ENCODE measurements at places on chromosomes 7 and 10.

GRCh38 chr10:112832361-112832878, 117.6 kb upstream of the TCF7L2 start:
- peak; percentile 16 for DNase-seq

- DNase-seq: no peak
Measured at GRCh38 chr10:122022276-122022675, 33.3 kb downstream of the TACC2 start.

DNA sequence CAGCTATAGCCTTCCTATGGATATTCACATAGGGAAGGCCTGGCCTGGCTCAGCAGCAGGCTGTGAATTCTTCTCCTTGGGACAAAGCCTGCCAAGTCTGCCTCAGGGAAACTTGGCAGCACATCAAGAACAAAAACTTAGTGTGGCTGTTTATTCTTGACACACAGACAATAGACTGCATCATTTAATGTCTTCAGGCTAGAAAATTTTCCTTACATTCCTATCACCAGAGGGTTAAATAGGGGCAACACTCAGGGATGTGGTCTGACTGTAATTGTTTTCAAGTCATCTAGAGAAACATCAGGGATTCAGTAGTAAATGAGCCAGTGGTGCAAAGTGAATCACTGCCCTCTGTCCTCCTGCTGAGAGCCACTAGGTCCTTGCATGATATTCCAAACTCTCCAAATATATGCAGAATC, 137.3 kb downstream of the SEMA3C start:
- DNase-seq: peak; percentile 90

DNA sequence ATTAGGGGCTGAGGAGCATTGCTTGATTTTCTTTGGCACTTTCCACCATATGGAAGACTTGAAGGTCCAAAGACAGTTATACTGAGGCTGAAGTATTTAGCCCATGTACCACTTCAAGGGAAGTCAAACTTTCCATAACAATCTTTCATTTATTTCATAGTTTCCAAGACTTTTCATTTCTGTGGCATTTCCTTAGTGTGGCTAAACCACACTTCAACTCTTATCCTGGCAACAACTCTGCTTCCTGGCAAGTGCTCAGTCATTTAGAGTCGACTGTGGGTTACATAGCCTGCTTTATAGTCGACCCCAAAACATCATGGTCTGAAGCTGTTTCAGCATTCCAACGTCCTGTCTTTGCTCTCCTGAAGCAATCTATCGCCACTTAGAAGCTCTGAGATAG, 343.0 kb upstream of the SEMA3D start:
- peak; percentile 96 for DNase-seq

All from fibroblast of skin of abdomen (primary cell).